Left renal cortex interstitium (tissue), 4 donors: ENCODE measurements at places on chromosomes 11 and 22.

- DNase-seq = no peak
Measured at GRCh38 chr11:31337806-31338205, 31.7 kb downstream of the DCDC1 start.

- DNase-seq = no peak
Measured at GRCh38 chr22:35589071-35589755, 27.9 kb downstream of the MB start.

DNA sequence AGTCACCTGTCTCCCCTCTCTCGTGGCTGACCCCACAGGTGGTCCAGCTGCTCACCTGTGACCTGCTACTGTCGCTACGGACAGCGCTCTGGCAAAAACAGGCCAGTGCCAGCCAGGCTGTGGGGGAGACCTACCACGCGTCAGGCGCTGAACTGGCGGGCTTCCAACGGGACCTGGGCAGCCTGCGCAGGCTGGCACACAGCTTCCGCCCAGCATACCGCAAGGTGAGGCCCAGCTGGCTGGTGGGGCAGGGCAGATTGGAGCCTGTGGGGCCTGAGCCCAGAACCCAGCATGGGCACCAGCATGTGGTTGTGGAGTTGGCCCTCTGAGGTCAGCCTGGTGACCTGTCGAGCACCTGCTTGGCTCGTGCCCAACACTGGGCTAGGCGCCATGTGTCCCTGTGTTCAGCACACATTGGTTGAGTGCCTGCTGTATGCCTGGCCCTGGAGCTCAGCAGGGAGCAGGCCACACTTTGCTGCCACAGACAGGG is 11.9 kb downstream of the SHISA8 start:
- no peak for DNase-seq

DNA sequence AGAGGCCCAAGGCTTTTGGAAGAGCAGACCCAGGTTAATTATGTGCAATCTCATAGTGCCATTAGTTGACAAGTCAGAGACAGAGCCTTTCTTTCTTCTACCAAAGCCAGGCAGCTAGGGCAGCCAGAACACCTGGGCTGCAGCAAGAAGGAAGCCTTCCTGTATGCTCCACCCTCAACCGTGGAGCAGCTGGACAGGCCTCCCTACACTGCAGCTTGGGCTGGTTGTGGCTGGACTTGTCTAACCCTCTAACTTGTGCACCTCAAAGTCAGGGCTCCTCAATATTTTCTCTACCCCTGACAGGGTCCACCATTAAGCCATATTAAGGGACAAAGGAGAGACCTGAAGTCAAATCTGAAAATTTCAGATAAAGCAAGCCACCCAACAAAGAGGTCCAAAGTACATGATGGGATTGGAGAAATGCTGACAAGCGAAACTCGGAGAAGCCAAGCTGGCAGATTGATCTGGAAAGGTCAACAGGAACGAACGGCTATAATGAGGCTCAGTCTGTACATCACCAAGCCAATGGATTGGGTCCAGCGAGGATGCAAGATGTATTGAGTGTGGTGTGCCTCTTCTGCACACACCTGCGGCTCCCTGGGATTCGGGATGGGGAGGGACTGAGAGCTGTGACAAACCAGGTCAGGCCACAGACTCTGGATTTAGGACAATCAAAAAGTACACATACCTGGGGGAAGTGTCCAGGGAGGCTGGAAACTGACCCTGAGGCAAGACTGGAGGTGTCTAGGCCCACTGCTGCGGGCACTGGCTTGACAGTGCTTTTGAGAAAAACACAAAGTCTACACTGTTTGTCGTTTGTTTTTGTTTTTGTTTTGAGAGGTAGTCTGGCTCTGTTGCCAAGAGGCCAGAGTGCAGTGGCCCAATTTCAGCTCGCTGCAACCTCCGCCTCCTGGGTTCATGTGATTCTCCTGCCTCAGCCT is 11.7 kb upstream of the SLC43A3 start:
- no peak for DNase-seq

GRCh38 chr11:118892964-118893363 is 9.3 kb downstream of the CXCR5 start:
- no peak for DNase-seq

DNA sequence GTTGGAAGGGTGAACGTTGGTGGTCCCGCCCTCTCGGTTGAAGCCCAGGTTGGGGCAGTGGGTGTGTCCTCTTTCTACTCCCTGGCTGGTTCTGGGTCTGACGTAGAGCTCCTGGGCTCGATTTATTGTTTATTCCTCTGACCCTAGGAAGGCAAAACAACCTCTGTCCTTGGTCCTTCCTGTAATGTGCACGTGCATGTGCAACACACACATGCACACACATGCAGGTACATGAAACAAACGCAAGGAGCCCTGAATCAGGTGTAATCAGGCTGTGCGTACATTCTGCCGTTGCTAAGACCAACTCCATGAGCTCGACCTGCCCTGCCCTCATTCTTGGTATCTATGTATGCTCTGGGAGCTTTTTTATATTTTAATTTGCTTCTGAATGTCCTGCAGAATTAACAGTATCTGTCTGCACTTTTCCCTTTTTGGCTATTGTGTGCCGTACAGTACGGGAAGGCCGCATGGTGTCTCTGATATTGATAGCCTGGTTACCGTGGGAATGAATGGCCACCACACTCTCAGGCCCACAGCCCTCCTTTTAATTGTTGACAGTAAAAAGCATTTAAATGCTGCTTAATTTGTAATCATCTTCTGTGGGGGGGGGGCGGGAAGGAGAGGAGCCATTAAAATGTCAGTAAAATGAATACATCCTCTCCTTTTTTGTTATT is 66.0 kb upstream of the NNMT start:
- no peak for DNase-seq

- no peak for DNase-seq
Measured at GRCh38 chr11:80726236-80726635, 1285.4 kb upstream of the TENM4 start.

DNA sequence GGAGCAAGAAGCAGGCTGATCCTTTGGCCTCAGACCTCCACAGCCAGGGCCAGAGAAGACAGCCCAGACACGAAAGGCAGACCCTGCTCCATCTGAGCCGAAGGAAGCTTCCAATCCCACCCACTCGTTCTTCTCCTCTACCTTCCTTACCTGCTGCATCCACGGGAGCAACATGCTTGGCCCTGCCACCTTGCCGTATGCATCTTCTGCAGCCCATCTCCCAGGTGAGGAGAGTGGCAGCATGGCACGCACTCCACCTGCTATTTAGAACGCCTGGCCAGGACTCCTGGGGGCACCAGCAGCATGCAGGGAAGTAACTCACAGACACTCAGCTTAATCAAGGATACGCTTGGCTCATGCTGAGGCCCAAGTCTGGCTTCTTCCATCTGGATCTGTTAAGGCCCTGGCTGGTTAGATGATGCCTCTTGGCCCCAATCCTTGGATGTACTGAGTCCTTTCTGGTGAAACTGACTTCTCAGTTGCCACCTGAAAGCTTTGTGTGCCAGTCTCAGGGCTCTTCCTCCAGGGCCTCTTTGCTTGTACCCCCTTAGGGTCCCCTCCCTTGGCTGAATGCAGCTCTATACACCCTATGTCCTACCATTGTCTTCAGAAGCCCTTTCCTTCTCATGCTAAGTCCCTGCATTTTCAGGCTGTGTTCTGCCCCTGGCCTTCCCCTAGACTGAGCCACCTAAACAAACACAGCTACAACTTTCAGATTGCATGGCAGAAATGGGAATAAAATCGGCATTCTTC is 604.9 kb downstream of the BUD13 start:
- DNase-seq = no peak

GRCh38 chr11:64281957-64282770 is 2.3 kb downstream of the BAD start:
- no peak for DNase-seq

- DNase-seq = no peak
Measured at GRCh38 chr11:2885017-2885677, 428 bp downstream of the CDKN1C start.

- no peak for DNase-seq
Measured at GRCh38 chr11:66443602-66444001, 5.0 kb upstream of the MRPL11 start.
